Stimulated activated CD8-positive, alpha-beta memory T cell treated with anti-CD3 and anti-CD28 coated beads, Interleukin-15, amount 100 ng/mL, for 1 hour (primary cell): ENCODE measurements at places on chromosomes 2 and 18.

GRCh38 chr2:63820969-63821368 lies 20.7 kb upstream of the UGP2 start:
- no peak for DNase-seq

- no peak for DNase-seq
These were observed 475.3 kb downstream of the RIT2 start for GRCh38 chr18:42640160-42640559.

- DNase-seq, result no peak
These were observed 33.0 kb downstream of the GPR75 start for GRCh38 chr2:53826587-53827397.

GRCh38 chr18:77969972-77970371 lies 720.3 kb downstream of the GALR1 start:
- no peak for DNase-seq

DNA sequence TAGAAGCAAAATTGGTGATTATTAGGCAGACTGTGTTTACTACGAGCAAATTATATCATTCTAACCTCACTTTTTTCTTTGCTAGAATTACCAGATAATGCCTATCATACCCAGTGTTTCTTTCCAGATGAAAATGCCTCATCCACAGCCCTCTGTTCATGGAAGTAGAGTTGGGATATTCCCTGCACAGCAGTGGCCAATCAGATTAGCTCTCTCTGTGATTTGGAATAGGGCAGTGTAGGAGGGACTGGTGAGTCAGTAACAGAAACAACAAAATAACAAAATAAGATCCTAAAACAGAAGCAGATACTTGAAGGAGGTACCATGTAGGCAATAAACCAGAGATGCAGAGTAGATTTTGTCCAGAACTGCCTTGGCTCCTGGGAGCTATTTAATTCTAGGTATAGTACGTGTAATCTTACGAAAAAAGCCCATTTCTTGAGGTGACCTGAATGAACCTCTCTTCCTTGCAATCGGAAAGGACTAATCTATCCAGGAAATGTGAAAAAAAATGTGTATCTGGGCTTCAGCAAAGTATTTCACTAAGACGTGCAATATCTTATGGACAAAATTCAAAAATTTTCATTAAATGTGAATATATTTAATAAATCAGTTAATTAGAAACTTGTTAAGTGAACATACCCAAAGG lies 18.4 kb upstream of the TMEM17 start:
- no peak for DNase-seq

GRCh38 chr2:131535526-131535925 lies 7.8 kb downstream of the CCDC74A start:
- no peak for DNase-seq

DNA sequence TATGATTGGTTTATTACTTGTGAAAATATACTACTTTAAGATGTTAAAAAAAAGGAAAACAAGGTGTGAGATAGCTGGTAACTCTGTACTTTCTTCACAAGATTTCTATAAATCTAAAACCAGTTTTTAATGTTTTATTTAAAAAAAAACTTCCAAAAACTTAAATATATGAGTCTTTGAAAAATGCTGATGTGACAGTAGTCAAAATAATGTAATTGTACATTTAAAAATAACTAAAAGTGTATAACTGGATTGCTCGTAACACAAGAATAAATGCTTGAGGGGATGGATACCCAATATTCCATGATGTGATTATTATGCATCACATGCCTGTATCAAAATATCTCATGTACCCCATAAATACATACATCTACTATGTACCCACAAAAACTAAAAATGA lies 464.9 kb downstream of the NYAP2 start:
- no peak for DNase-seq

DNA sequence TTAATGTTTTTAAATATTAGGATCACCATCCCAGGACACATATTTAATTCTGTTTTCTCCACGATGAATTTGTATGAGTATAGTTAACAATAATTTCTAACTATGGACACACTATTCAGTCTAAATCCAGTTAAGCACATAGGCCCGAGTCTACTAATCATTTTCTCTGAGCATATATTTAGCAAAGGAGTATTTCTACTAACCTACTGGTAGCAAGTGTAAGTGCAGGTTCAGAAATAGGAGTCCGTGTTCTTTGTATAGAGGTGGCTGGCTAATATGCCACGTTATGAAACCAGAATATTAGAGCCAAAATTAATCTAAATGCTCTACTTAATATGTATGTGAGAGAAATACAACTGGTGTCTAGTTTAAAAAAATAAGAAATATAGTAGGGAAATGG lies 416.6 kb upstream of the NXPH2 start:
- no peak for DNase-seq

DNA sequence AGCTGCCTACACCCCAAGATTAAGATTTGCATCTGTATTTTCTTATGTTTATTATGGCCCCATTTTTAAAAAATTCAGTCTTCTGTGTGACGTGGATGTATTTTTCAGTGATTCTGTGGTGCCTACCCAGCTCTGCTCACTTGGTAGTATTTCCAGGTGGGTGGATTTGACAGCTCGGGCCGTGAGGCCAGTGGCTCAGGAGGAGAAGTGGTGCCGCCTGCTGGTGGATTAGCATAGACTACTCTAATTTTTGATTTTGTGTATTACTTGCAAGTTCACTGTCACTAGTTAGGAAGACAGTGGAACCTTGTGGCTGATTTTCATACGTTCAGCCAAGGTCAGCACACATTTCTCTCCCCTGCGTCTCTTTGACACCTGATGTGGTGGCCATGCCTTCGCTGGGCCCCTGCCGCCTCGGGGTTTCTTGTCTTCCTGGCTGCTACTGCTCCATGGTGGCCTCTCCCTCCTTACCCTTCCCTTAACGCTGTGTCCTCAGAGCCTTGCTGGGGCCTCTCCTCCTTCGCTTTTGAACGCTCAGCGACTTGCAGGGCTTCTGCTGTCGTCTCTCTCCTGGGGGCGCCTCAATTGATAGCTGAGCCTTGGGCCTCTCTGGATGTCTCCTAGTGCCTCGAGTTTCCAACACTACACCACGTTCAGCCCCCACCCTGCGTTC lies 89.4 kb downstream of the DGKD start:
- peak; percentile 76 for DNase-seq

DNA sequence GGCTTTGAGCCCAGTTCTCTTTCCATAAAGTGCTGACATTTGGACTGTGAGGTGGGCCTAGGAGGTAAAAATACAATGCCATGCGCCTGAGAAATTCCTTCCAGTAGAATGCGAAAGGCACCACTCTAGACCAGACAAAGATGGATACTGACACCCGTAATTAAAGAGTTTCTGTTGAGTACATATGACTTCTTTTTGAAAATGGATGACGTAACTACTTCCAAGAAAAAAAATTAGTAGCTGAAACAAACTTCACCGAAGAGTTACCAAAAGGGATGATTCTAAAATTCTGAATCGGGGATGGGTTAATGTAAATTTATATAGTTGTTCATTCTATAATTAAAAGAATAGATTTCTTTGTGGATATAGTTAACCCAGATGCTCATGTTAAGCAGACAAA lies 146.8 kb downstream of the ALK start:
- no peak for DNase-seq

- no peak for DNase-seq
These were observed 3.0 kb downstream of the BOLL start for GRCh38 chr2:197782126-197782525.

- no peak for DNase-seq
These were observed 25.1 kb upstream of the TMEM214 start for GRCh38 chr2:27007416-27008374.

DNA sequence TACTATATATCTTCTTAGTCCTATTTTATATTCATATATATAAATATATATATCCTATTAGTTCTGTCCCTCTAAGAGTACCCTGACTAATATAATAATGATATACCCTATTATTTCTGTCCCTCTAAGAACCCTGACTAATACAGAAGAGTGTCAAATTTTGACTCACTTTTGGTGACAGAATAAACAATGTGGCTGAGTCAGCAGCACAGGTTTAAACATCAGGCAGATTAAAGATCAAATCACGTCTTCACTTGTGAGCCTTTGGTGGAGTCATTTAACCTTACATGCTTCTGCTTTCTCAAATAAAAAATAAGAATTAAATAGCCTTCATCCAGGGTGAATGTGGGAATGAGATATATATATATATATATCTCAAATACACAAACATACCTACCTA lies 615.9 kb upstream of the GCFC2 start:
- DNase-seq, result no peak

GRCh38 chr2:62485761-62486438 lies 20.1 kb downstream of the TMEM17 start:
- no peak for DNase-seq

- DNase-seq, result no peak
These were observed 845.9 kb upstream of the SALL3 start for GRCh38 chr18:78133729-78134128.

DNA sequence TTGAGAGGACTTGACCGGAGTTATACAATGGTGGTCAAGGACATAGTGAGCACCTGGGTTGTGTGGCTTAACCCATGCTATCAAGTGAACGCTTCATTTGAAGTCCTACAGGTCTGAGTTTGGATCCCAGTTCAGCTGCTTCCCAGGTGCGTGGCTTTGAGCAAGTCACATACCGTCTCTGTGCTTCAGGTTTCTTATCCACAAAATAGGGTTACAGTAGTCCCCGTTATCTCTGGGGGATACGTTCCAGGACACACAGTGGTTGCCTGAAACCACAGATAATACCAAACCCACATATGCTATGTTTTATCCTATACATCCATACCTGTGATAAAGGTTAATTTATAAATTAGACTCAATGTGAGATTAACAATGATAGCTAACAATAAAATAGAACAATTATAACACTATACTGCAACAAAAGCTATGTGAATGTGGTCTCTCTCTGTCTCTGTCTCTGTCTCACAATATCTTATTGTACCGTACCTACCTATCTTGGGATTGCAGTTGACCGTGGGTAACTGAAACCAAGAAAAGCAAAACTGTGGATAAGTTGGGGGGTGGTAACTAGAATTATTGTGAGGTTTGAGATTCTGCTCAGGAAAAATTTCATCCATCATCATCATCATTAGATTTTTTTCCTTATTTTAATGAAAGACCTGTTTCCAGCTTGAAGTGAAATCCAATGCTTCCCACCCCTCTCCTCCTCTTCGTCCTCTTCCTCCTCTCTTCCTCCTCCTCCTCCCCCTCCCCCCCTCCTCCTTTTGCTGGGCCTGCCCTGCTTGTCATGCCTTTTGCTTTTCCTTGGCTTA lies 22.7 kb downstream of the LBH start:
- no peak for DNase-seq

DNA sequence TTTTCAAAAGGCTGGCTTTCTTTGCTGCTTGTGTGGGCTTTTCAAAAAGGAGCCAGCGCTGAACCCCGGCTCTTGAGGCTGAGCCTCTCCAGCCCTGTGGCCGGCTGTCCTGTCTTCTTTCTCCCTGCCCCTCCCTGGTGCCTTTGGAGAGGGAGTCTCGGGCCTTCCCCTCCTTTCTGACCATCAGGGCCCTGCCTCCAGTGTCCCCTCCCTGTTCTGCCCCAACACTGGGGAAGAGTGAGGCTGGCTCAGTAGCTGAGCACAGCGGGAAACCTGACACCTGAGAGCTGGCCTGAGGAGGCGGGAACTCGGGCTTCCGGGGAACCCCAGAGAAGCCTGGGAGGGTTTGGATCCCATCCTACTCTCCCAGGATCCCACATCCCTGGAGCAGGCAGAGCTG lies 232.1 kb downstream of the LOXHD1 start:
- no peak for DNase-seq

DNA sequence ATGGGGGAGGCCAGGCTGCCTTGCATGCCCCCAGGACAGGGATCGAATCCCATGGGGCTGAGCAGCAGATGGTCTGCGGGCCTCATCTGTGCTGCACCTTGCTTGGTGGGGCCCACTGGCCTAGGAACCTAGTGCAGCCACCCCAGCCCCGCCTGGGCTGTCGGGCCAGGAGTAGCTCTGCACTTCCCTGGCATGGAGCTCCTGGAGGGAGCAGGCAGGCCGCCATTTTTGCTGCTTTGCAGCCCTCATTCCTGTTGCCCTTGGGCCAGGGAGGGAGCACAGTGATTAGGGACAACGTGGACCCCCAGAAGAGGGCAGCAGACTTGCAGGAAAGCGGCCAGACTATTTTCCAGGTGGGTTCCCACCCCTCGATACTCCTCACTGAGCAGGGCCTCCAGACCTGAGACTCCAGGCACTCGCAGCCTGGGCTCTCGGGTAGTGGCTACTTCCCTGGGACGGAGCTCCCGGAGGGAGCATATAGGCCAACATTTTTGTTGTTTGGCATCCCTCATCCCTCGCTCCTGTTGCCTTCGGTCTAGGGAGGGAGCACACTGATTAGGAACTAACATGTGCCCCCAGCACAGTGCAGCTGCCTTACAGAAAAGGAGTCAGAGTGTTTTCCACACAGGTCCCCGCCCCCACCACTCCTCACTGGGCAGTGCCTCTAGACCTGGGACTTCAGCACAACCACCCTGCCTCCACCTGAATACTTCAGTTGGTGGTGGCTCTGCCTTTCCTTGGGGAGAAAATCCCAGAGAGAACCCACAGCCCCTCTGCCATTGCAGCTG lies 99.5 kb downstream of the MAIP1 start:
- no peak for DNase-seq

DNA sequence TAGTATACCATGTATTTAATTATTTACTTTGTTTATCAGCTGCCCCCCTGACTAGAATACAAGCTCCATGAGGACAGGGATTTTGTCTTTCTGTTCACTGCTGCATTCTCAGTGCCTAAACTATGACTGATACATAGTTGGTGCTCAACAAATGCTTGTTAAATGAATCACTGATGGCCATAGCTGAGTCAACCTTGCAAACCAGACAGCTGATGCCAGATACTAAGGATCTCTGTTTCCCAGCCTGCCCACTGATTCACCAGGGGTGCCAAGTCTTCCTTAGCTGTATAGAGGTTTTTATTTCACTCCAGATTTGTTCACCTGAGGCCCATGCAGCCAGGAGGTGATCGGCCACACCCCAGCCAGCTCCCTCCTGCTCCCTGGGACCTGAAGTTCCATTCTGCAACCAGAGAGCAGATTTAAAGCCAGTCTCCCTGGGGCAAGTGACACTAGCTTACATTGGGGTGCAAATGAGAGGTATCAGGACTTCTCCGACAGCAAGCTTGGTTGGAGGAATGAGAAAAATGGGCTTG lies 92.2 kb downstream of the C1QL2 start:
- no peak for DNase-seq

GRCh38 chr2:43407935-43408334 lies 181.5 kb upstream of the ZFP36L2 start:
- no peak for DNase-seq

DNA sequence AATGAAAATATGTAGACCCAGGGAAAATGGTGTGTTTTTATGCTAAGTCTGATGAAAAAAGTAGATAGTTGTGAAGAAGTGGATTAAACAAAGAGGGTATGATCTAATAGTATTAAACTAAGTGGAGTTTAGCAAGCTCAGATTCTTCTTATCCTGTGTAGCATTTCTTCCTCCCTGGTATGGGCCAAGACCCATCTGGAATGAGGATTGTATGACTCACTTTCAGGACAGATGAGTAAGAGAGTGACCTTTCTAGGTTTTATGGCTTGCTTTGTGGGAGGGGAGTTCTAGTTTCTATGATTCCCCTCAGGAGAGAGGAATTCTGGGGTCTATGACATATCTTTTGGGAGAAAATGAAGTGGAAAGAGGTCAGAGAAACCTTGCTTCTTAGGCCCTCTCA lies 550.1 kb downstream of the SPAG16 start:
- no peak for DNase-seq

- DNase-seq, result no peak
These were observed 16.0 kb downstream of the SLC20A1 start for GRCh38 chr2:112661656-112662305.
